ENCODE measurements at places on chromosomes 12 and 14.

DNA sequence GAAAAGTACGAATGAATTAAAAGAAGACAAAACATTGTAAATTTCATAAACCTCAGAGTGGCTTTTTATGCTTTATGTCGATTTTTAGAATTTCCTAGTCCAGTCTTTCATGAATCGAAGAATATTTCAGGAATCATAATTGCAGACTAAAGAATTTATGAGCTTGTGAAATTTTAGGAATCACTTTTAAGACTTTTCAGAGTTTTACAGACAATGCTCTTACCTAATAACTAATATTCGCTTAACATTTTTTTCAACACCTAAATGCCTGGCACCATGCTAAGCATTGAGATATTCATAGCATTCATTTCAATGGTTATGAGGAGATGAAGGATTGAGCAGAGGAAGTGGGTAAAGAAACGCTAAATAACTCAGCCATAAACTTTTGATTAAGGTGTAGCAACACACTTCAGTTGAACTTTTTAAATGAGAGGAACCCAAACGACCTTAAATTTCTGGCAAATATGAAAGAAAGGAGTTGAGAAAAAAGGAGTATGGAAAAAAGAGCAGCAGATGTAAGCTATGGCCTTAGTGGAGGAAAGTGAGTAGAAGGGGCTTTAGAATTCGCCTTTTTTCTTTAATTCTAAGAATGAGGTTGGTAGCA, 739 bp upstream of the USP44 start:
- no peak for DNase-seq

DNA sequence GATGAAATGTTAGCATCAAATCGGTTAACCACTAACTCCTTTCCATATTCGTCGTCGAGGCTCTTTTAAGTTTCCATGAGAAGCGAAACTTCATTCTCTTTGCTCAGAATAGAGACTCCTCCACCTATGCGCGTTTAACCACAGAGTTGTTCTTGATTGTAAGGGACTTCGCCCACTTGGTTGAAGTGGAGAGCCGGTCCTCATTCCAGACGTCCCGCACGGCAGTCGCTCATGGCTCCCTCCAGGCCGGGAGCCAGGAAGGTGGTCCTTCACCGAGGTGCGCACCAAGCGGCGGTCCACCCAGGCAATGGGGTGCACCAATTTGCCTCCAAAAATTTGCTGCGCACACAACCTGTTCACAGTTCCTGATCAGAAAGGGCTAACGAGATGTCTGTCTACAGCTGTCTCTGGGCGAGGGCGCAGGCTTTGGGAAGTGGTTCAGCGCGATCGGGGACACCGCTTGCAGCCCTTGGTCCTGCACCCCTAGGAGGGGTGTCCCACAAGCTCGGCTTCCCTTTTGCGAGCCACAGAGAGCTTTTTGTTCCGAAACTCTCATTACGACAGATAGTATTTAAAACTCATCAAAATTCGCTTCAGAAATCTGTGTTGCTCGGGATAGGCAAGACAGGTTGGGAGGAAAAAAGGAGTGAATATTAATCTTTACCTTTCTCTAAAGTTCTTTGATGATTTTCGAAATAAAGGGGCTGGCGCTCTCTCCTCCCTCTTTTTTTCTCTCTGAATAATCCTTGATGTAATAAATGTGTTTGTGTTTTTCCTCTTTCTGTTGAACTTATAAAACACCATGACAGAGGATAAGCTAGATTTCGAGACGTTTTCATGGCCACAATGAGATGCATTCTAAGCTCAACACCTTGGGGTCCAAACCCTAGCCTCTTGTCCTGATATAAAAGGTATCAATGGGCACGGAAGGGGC, 6.4 kb upstream of the ALX1 start:
- DNase-seq, result no peak

DNA sequence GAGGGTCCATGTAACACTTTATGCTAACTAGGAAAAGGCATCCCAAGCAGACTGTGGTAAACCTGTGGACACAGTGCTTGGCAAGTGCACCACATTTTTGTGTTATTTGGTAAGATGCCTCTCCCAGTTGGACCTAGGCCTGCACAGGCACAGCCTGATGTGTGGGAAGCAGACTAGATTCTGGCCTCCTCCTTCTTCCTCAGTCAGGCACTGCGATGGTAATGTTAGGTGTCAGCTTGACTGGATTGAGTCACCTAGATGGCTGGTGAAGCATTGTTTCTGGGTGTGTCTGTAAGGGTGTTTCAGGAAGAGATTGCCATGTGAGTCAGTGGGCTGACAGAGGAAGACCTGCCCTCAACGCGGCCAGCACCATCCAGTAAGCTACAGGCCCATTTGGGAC, 25.3 kb upstream of the RHOJ start:
- DNase-seq, result no peak

GRCh38 chr12:52630008-52630500, 11.7 kb upstream of the KRT73 start:
- no peak for DNase-seq

DNA sequence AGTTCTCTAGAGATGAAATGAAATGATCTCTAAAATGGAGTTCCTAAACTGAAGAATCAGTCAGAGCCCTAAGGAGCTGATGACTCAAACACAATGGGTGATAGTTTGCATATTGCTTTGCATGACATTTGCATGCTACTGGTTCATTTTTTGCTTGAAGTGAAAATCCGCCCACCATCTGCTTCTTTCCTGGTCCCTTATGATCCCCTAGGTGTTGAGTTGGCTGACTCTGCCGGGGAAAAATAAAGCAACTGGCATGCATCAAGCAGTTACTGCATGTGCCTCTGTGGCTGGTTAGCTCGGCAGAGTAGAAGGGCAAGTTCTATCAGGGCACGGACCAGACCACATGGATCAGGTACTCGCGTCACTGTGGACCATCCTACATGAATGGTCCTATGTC, 151.1 kb downstream of the PPM1H start:
- no peak for DNase-seq

DNA sequence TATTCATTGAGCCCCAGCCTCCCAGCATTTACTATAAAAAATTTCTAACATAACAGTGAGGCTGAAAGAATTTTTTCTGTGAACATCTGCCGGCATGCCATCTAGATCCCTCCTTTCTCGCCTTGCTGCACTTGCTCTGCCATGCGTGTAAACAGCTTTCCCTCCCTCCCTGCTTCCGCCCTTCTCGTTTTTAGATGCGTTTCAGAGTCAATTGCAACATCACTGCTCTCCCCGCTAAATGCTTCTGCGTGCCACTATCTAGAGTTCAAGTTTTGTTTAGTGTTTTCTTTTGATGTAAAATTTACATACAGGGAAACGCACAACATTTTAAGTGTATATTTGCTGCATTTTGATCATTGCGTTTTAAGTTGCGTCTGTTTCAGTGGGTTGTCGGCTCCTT, 83.6 kb downstream of the CCDC92 start:
- no peak for DNase-seq

DNA sequence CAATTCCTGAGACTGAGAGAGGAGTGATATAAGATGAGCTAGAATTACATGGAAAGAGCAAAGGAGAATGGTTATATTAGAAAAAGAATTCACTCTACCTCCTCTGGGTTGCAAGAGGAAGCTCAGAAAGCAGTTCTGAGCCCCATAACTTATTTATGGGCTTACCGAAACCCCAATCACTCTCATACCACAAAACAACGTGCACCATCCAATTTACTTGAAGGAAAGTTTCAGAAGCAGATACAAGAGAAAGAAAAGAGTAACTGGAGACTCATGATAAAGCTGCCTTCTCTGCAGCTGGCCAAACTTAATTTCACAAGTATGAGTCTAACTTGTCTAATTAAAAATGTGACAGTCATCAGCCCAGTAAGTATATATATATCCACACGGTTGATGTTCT, 27.4 kb upstream of the CAMKK2 start:
- no peak for DNase-seq

DNA sequence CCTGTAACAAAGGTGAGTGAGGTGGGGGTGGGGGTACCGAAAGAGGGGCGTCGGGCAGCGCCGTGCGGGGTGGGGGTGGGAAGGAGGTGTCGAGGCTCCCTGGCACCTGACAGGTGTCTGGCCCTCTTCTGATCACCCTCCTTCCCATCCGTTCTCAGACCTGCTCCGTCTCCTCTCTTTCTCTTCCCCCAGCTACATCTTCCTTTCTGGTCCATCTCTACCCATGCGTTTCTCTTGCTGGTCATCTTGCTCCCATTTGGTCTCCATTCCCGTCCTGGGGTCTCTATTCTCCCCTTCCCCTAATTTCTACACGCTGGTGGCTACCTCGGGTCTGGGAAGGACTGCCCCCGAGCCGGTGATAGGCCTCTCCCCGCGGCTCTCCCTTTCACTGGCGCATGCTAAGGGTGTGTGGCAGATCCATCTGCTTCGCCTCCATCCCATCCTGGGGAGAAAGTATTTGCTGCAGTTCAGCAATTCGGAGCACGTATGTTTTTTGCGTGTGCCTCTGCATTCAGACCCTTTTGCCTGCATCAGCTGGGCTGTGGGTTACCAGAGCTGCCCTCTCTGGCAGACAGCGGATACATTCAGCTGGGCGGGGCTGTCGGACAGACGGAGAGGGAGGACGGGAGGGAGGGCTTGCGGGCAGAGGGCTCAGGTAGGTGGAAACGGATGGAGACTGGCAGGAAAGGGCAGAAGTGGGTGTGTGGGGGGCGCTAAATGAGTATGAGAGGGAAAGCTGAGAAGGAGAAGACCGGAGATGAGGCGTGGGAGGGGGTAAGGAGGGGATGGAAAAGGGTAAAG, 730 bp downstream of the CLSTN3 start:
- DNase-seq, result no peak

DNA sequence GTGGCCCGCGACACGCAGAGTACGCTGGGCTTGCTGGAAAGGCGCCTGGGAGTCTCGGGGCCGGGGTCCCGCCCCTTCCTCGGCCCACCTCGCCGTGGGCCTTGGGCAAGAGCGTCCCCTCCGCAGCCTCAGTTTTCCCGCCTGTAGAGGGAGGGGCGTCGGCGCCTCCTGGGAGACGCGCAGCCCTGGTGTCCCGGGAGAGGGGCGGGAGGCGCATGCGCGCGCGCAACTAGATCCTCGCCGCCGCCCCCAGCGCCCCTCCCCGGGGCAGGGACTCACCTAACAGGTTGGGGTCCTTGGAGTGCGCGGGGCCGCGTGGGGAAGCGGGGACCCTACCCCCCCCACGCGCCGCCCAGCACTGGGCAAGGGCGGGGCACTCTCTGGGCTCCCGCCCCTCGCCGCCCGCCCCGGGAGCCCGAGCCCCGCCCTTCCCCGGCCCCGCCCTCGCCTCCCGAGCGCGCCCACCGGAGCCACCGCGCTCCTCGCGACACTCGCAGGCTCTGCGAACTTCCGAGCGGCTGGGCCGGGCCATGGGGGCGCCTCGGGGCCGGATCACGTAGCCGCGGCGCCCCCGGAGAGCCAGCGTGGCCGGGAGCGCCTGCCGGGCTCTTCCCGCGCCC, at the start of gene KIF26A:
KIF26A (plus strand) TSS at position 490 of the 620 bp plus-strand sequence. CDS start 136 bp downstream, outside the sequence.
- DNase-seq, result no peak

DNA sequence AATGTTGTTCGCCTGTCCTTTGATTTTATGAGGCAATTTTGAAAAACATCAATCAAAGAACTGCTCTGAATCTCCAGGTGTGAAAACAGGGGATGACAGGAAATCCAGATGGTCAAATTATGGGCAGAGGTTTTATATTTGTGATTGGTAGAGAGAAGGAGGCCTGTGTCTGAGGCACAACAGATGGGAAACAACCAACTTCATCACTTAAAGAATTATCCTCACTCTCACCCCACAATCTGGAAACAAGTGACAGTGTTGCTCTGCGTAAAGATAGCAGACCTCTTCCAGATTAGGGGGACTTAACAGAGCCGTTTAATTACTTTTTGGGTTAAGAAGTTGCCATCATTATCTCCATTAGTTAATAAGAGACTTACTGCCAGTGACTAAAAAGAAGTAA, 64.1 kb upstream of the EGLN3 start:
- no peak for DNase-seq

DNA sequence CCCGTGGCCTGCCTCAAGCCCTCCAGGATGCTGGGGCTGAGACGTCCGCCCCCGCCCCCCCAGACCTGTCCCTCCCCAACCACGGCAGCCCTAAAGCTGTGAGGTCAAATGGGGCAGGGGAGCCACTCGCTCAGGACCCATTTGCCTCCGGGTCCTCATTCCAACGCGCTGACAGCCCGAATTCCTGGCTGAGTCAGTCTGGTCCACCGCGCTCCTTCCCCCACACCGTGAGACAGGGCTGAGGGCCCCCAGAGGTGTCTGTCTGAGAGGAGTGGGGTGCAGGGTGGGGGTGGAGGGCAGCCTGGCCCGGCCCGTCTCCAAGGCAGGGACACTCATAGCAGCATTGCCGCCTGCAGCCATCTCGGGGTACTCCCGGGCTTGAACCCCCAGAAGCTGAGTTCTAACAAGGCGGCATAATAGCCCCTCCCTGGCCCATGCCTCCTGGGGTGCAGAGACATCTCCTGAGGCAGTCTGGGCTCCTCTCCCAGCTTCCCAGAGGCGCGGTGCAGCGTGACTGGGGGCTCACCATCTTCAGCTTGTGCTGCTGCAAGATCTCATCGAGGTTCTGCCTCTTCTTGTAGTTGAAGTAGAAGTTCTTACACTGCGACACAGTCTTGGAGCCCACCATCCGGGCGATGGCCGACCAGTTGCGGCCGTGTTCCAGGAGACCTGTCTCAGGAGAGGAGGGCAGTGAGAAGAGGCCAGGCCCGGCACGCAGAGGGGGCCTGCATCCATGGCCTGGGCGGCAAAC, 90.5 kb downstream of the RFLNA start:
- no peak for DNase-seq

DNA sequence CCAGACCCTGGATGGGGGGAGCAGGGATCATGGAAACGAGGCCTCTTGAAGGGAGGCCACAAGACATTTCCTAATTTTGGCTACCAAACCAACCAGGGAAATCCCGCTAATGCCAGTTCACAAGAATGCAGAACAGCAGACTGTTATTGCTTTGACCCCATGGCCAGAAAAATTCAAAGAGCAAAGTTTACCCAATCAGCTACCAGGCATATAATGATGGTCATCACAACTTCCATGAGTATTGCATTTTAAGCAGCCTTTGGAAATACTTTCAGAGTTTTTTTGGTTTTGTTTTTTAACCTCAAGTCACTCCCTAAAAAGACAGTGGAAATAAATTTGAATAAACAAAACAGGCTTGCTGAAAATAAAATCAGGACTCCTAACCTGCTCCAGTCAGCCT, at the start of gene IL25:
IL25 (plus strand) TSS at position 301 of the 400 bp plus-strand sequence.
- no peak for DNase-seq

- no peak for DNase-seq
Observed at GRCh38 chr14:57153286-57153685, 115.4 kb downstream of the EXOC5 start.

- no peak for DNase-seq
Observed at GRCh38 chr12:46522071-46522470, 149.5 kb upstream of the SLC38A2 start.
